ENCODE measurements at places on chromosomes 6 and 20.

DNA sequence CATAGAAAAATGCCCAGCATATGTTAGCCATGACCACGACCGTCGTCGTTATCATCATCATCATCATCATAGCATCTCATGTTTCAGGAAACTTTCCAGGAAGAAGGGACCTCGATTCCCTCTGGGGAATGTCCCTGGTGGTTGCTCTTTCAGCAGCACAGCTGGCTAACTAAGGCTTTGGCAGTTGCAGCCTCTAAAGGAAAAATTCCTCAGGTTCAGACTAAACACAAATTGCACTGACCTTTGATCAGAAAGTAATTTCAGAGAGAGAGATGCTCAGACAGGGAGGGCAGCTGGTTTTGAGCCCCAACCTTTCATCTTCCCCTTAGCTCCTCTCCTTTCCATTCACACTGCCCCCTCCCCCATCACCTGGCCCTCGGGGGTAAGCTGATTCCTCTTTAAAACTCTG, 5.6 kb upstream of the CFB start:
- DNase-seq: peak; percentile 42

DNA sequence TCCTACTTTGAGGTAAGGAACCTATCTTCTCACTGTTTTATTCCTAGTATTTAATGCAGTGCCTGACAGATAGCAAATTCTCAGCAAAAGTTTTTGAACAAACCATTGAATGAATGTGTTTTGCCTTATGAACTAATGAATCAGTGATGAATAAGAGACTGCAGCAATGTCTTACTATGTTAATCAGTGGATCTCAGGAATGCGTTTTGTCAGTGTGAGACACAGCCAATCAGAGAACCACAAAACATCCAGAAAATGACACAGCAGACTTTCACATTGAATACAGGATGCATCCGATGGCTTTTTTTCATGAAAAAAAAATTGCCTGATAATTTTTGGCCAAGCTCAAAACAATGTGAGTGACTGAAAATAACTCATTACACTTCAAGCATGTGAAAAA, 270.5 kb downstream of the BMP2 start:
- DNase-seq: peak; percentile 77

DNA sequence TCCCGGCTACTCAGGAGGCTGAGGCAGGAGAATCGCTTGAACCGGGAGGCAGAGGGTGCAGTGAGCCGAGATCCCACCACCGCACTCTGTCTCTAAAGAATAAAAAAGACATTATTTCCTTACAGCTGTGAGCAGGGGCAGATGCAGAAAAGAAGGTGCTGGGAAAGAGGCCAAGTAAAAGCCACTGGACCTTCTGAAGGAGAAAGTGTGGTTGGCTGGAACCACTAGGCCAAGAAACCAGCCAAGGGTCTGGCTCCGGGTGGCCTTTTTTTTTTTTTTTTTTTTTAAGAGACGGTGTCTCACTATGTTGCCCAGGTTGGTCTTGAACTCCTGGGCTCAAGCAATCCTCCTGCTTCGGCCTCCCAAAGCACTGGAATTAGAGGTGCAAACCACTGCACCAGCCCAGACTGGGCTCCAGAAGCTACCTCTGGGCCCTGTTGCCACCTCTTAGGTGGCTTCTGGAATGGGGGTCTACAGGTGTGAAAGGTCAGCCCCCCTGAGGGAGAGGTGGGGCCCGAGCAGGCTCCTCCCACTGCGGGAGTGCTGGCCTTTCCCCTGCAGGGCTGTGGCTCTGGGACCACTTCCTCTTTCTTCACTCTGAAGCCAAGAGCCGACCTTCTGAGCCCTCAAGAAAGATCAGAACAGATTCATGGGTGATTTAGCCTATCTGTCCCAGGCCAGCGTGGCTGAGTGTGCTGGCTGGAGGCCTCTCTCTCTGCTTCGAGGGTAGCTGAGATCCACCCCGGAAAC, at the start of gene FGD2:
TSS of gene FGD2 (plus strand) at position 595 of the 750 bp plus-strand sequence. CDS start 163 bp downstream, outside the sequence.
- DNase-seq: no peak

- peak; percentile 44 for DNase-seq
Observed at GRCh38 chr20:50470264-50470858, 39.8 kb upstream of the PTPN1 start.

- DNase-seq: no peak
Observed at GRCh38 chr6:54729716-54730115, 116.9 kb upstream of the FAM83B start.

GRCh38 chr20:682123-682522, 6.5 kb upstream of the SCRT2 start:
- DNase-seq: no peak

DNA sequence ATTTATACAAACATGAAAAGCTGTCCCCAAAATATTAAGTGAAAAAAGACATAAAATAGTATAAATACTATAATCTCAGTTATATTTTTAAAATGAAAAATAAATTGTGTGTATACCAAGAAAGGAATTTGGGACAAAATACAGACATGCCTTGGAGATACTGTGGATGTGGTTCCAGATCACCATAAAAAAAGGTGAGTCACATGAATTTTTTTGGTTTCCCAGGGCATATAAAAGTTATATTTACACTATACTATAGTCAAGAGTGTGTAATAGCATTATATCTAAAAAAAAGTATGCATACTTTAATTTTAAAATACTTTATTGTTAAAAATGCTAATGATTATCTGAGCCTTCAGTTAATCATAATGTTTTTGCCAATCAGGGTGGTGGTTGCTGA, 17.4 kb upstream of the SDHAF4 start:
- DNase-seq: no peak

GRCh38 chr6:17178326-17178725, 76.5 kb downstream of the STMND1 start:
- DNase-seq: no peak
